Activated CD8-positive, alpha-beta memory T cell treated with anti-CD3 and anti-CD28 coated beads for 4 hours (primary cell): ENCODE measurements at places on chromosomes 2 and 18.

- DNase-seq, result no peak
These were observed 494.2 kb downstream of the TSN start for GRCh38 chr2:122249673-122250072.

- no peak for DNase-seq
These were observed 85.9 kb downstream of the SKA1 start for GRCh38 chr18:50460716-50461115.

GRCh38 chr18:23073996-23074606 lies 61.2 kb upstream of the CABLES1 start:
- no peak for DNase-seq

DNA sequence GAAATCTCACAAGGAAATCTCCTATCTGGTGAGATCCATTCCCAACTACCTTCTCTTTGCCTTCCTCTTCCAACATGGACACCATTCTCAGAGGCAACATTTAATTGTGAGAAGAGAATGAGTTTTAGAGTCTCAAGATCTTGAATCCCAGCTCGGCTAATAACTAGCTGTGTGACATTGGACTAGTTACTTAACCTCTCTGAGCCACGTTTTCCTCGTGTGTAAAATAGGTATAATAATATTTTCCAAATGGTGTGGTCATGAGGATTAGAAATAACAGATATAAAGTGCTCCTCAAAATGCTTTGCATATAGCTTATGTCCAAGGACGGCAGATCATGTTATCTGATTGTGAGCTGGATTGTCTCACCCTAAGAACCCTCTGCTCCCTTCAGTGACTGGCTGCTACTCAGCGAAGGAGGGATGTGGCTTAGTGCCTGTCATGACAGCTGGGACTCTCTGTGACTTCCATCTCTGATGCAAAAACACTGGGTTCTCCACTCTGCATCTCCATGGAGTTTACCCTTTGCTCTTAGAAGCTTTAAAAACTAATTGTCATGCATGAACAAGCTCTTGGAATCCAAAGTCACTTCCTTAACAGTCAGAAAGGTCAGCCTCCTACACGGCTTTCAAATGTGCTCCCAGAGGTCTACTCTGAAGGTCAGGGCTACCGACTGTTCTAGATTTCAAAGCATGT lies 38.4 kb upstream of the MRPL19 start:
- no peak for DNase-seq

DNA sequence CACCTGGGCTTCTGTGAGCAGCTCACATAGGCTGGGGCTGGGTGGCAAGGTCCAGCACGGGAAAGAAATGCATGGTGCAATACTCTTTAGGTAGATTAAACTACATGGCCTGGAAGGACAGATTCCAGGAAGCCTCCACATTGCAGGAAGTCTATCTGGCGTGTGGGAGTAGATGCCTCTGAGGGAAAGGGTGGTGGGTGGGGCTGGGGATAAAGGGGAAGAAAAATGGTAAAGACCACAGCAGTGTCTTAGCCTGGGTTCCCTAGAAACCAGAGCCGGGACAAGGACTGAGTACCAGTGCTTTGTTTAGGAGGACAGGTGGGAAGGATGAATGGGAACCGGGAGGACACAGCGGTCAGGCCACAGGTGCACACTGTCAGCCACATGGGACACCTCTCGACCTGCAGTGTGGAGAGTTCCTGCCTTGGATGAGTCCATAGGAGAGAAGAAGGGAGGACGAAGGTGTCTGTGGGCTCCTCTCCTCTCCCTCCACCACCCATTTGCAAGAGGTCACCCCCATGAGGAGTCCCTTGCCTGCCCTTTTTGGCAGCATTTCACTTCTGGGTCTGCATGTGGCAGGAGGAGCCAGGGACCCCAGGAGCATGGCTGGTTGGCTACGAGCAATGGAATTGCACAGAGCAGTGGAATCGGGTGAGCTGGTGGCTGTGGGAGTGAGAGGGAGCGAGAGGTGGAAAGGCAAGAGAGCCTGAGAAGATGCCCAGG lies 91.5 kb upstream of the HS6ST1 start:
- DNase-seq, result no peak

GRCh38 chr2:206343816-206344215 lies 69.4 kb downstream of the ZDBF2 start:
- no peak for DNase-seq

DNA sequence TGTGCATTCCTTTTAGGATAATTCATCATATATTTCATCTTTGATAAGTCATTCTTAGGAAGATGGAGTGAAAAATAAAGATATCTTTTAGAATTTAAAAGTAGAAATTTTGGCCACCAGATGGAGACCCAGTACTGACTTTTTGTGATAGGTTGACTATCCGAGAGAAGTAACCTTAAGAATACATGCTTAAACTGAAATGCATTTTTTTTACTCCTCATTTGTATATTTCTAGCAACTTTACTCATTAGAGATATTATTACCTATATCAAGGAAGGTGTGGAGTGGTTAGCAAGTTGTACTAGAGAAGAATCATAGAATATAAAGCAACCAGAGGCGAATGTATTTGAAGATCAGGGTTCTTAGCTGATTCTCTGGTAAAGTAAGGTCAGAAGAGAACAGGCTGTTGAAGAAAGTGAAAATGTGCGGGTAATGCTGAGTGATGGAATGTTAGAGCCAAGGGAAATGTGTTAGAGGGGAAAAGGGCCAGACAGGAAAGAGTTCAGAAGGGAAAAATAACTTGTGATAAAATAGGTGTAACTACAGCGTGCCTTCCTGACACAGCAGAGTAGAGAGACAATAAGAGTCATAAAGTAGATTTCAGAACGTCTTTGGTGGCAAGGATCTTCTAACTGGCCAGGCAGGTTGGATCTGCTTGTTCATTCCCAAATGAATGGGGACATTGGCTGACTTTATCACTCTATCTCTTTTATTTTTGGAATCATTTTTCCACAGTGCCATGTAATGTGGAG lies 52.3 kb downstream of the TDRD15 start:
- DNase-seq, result no peak

DNA sequence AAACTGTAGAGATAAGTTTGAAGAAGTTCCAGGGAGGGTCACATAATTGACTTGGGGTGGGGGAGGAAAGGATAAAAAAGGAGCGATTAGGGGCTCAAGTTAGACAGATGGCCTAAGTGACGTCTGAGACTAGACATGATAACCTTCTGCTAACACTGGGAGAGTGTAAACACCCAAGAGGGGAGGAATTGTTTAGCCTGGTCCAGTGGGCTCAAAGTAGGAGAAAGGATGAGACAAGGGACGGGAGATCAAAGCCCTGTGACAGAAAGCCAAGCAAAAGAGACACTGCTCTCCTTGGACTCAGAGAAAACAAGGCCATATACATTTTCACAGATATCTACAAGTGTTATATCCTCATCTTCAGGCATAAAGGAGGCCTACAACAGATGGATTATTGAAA lies 45.5 kb upstream of the IHH start:
- DNase-seq, result no peak

GRCh38 chr18:38941711-38942561 lies 1376.3 kb upstream of the CELF4 start:
- DNase-seq, result no peak

GRCh38 chr2:201436141-201436540 lies 15.1 kb downstream of the TRAK2 start:
- no peak for DNase-seq

DNA sequence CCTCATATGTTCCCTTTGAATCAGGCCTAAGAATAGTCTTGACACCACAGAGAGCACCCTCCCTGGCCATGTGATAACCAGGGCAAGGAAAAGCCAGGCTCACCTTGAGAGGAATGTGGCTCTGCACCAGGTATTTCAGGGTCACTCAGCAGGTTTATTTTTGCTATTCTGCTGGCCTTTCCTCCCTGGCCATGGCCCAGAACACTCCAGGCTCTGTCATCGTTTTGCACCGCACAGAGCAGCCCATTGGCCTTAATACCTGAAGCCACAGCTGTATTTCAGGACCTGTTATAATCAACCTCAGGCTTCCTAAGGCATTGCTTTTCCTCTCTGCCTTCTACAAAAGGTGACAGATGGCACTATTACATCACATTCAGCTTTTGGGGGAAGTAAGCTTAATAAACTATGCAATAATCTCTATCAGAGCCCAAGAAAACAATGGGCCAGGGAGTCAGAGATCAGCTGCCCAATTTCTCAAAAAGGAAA lies 668.3 kb downstream of the IRS1 start:
- no peak for DNase-seq

DNA sequence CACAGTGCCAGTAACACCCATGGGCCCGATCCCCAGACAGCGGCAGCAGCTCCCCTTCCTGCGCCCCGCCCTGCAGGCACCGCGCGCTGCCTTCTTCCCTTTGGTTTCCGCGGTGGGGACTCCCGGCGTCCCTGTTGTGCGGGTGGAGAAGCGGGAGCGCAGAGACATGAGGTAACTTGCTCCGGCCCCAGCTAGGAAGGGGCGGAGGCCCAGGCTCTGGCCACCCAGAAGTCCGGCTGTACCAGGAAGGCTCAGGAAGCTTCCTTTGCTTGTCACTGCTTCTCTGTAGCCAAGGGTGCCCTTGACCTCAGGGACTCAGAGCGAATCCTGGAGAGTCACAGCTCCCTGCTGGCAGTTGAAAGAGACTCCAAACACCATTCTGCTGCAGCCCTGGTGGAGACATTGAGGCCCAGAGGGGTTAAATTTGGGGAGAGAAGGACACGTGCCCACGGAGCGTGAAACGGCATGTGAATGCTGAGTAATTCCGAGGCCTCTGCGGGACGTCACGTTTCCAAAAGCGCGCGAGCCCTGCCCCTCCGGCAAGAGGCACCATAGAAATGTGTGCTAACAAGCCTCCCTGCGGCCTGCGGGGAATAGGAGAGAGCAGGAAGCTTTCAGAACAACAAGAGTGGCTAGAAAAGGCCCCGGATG lies 6.7 kb upstream of the ADCY3 start:
- DNase-seq, result no peak

- no peak for DNase-seq
These were observed 8.3 kb downstream of the CTAGE1 start for GRCh38 chr18:22409445-22409844.

DNA sequence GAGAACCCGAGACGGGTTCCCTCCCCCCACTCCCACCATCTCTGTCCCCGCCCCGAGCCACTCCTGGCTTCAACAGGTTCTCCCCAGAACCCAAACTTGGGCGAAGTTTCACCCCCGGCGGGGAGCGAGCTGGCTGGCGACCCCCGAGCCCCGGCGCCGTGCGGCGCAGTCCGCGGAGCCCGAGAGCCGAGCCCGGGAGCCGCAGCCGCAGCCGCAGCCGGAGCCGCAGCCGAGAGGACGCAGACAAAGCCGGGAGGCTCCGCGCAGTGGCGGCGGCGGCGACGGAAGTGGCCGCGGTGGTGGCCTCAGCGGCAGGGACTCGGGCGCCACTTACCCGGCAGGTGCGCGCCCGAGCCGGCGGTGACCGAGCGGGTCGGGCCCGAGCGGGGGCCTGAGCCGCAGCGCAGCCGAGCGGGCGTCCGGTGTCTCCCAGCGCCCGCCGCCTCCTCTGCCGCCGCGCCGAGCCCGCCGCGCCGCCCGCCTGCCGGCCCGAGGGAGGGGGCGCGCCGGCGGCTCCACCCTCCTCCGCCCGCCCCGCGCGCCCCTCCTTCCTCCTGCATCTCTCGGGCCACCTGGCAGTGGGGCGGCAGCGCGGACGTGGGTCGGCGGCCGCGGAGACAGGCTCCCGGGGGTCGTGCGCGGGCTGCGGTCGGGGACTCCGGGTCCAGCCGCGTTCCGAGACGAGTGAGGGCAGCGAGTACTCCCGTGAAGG lies at the start of gene ECEL1:
Gene ECEL1 (minus strand): TSS at position 450 of the 712 bp plus-strand sequence. CDS start 1,181 bp downstream, outside the sequence.
- no peak for DNase-seq

DNA sequence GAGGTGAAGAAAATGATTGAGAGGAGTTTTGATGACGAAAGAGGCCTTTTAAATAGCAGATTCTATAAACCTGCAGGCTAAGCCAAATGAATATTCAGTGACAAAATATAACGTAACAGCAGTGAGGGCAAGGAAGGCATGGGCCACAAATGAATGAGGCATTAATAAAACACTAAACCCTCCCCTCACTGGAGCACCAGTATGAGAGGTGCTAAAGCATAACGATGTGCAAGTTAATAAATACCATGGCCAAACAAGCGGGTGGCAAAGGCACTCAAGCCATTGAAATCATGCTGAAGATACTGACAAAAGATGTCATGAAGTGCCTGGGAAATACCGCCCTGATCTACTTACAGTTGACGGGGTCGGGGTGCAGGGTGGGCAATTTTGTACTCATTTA lies 30.2 kb upstream of the LONRF2 start:
- no peak for DNase-seq

- DNase-seq, result no peak
These were observed 12.2 kb upstream of the YPEL5 start for GRCh38 chr2:30134582-30134981.

DNA sequence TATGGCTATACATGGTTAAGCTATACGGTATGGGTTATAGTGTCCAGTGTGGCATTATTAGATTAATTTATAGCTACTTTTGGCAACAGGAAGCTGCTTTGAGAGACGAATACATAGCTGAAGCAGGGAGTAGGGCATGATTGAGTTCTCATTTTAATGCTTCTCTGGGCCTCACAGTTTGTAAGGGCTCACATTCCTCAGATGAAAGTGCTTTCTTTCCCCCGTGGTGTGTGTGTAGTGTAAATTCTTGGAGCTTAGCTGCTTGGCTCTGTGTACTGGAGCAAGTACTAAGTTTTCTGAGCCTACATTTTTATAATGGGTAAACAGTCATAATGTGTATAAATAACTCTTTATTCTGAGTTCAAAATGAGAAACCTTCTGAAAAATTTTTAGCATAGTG lies 173.7 kb downstream of the PTPRM start:
- DNase-seq, result no peak

GRCh38 chr2:9779596-9780264 lies 63.5 kb upstream of the TAF1B start:
- no peak for DNase-seq

- DNase-seq, result no peak
These were observed 591.0 kb downstream of the ARHGAP15 start for GRCh38 chr2:143720095-143720664.

GRCh38 chr18:77645170-77645872 lies 395.7 kb downstream of the GALR1 start:
- DNase-seq, result no peak

DNA sequence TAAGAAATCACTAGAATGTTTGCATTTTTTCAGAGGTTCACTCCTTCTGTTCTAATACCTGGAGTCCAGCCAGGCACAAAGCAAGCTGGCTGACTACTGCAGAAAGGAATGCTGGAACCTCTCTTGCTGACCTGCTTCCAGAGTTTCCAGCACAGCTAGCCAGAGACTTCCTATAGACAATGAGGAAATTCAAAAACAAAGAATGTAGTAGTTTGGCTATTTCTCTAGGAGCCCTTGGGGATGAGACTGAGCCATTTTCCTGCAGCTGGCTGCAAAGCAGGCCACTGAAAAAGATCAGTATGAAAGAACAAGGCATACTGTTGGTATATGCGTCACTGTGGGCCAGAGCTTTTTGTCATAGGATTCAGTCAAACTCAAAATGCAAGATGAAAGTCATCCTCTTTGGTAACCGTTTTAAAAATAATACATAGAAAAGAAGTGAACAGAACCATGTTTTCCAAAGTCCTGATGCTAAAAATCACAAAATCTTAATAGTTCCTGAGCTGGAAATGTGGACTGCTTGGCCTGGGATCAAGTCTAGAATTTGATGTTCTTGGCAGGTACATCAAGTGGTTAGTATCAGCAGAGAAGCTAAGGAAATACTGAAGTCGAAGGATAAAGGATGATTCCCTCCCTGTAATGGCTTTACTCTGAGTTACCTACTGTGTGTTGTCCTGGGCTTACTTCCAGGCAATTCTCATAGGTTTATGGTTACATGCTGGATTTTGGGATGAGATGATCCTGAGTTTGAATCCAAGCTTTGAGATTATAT lies 9.0 kb upstream of the DSEL start:
- no peak for DNase-seq

- no peak for DNase-seq
These were observed 2.1 kb upstream of the ZBTB14 start for GRCh38 chr18:5297597-5297996.
